NCI-H1105 treated with DMSO at 0.1 percent for 48 hours (cell line): ENCODE measurements at places on chromosomes 5 and 9.

- peak; percentile 34 for DNase-seq
Observed at GRCh38 chr9:114291064-114291474, 31.8 kb upstream of the ORM1 start.

DNA sequence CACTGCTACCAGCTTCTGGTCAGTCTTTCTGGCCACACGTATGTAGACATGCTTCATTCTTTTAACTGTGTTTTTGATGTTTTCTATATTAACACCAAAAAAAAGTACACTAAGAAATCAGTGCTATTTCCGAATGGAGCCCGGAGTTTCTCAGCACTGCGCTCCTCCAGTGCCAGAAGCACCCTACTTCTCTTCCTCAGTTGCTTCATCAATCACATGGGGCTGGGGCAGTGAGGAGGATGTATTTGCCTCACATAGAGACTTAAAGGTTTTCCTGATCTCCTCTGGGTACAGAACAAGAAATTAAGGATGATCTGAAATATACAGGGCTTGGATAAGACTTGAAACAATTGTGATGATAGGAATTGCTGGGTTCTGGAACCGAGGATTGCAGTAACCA is 148.0 kb downstream of the ERCC6L2 start:
- no peak for DNase-seq

GRCh38 chr9:76772686-76773445 is 8.6 kb downstream of the PCA3 start:
- DNase-seq = no peak

GRCh38 chr5:179866241-179867078 is 7.8 kb upstream of the MRNIP start:
- DNase-seq = no peak

DNA sequence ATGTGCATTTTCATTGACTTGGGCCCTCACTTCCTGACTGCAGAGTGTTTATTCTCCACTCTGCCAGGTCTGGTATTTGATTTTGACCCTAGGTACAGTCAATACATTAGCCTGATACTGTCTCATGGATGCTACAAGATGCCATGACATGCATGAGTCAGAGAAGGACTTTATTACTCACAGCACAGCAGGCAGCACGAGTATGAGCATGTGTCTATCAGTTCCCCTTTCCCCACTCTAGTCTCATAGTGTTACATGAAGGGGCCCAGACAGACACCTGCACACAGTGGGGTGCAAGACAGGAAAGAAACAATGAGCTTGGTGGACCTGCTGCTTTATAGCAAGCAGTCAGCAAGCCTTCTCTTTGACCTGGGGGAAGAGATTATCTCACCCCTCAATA is 19.6 kb downstream of the ITGA2 start:
- no peak for DNase-seq

DNA sequence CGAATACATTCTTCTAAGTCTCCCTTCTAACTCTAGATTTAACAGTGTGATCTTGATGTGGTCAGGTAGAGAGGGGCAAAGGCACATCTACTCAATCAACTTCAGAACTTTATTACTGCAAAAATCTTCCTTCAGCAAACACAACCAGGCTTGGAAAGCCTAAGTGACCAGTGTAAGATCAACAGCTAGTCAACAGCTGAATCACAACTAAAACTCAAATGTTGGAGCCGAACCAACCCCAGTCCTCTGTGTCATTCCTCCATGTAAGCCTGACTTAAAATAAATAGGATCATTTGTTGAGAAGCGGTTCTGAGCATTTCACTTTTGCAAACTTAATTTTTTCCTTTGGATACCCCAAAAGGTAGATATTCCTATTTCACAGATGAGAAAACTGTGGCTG is 352.7 kb downstream of the EBF1 start:
- DNase-seq = no peak

GRCh38 chr5:27944471-27944870 is 906.1 kb upstream of the CDH9 start:
- no peak for DNase-seq

GRCh38 chr5:141651728-141652105 is 499 bp upstream of the FCHSD1 start:
- no peak for DNase-seq

- DNase-seq = no peak
Observed at GRCh38 chr5:64853777-64854176, 85.0 kb downstream of the CWC27 start.

DNA sequence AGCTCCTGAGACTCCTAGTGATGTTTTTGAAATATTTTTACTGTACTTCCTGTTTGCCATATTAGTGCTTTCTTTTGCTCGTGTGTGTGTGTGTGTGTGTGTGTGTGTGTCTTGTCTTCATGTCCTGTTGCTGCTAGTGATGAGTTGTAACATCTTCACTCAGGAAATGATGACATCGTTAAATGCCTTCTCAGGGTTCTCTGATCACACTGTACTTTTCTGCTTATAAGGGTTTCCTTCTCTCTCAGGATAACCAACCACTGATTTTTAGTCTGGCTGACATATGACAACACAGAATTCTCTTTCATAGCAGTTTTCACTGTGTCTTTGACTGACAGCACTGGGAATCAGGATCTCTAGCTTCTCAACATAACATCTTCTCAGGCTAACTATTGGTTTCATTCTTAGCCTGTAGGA is 16.1 kb downstream of the SV2C start:
- DNase-seq = no peak

GRCh38 chr5:127820910-127821553 is 117.8 kb downstream of the CCDC192 start:
- DNase-seq = no peak

DNA sequence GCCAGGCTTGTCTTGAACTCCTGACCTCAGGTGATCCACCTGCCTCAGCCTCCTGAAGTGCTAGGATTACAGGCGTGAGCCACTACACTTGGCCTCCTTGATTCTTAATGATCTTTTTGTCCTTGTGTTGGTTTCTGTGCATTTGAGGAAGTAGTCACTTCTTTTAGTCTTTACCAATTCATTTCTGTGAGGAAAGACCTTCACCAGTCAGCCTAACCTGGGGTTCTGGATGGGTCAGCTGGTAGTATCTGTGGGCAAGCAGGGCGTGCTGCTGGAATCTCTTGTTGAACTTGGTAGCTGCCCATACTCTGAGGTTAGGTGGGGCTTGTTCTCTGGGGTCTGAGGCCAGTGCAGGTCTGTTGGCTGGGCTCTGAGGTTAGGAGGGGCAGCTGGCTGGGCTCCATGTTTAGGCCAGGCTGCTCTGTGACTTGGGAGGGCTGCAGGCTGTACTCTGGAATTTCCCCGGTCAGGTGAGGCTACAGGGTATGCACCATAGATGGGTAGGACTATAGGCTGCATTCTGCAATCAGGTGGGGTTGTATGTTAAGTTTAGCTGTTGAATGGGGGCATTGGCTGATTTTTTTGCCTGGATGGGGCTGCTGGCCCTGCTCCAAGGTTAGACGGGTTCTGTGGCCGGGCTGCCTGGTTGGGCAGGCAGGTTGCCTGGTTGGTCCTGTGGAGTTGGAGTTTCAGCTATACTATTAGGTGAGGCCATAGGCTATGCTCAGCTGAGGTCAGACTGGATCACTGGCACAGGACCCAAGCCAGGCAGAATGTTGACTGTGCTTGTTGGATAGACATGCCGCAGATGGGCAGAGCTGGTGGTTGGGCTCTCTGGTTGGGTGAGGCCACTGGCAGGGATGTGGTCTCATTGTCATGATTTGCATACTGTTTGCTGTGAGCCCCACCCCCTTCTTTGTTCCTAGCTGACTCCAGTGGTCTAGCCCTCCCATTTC is 19.2 kb downstream of the UBAP1 start:
- no peak for DNase-seq

GRCh38 chr9:110900456-110900855 is 137.8 kb downstream of the LPAR1 start:
- no peak for DNase-seq

GRCh38 chr5:68239487-68239886 is 23.9 kb downstream of the PIK3R1 start:
- no peak for DNase-seq

GRCh38 chr5:81097713-81098112 is 135.4 kb upstream of the CKMT2 start:
- no peak for DNase-seq

DNA sequence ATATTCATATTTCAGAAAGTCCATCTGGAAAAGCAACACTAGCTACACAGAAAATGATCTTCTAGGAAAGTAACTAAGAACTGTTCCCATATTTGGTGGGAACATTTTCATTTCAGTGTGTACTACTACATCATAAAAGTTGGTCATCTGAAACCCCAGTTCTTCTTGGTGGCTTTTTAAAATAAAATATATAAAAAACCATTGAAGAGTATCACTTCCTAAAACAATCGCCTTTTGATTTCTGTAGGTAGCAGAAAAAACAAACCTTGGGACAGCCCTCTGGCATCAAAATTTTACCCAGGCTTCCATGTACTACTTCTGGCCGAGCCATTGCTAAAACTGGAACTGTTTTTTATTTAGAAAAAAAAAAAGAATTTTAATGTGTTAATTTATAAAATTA is 158.5 kb downstream of the MLLT3 start:
- DNase-seq = no peak

DNA sequence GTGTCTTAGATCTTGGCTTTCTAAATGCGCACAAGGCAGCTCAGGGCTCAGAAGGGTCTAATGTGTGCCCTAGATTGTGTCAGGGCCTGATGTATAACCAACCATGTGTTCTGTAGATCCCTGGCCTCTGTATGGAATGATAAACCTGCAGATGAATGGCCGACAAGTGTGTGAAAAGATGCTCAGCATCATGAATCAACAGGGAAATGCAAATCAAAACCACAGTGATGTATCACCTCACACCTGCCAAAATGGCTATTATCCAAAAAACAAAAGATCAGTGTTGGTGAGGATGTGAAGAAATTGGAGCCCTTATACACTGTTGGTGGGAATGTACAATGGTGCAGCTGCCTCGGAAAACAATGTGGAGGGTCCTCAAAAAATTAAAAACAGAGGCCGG is 489.8 kb downstream of the SEMA5A start:
- DNase-seq = no peak

DNA sequence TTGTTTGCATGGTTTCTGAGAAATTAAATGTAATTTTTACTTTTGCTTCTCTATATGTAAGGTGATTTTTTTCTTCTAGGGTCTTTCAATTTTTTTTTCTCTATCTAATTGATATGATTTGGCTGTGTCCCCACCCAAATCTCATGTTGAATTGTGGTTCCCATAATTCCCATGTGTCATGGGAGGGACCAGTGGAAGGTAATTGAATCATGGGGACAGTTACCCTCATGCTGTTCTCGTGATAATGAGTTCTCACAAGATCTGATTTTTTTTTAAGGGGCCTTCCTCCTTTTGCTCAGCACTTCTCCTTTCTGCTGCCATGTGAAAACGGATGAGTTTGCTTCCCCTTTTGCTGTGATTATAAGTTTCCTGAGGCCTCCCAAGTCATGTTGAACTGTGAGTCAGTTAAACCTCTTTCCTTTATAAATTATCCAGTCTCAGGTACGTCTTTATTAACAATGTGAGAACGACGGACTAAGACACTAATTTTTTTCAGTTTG is 150.8 kb downstream of the MTRR start:
- no peak for DNase-seq

DNA sequence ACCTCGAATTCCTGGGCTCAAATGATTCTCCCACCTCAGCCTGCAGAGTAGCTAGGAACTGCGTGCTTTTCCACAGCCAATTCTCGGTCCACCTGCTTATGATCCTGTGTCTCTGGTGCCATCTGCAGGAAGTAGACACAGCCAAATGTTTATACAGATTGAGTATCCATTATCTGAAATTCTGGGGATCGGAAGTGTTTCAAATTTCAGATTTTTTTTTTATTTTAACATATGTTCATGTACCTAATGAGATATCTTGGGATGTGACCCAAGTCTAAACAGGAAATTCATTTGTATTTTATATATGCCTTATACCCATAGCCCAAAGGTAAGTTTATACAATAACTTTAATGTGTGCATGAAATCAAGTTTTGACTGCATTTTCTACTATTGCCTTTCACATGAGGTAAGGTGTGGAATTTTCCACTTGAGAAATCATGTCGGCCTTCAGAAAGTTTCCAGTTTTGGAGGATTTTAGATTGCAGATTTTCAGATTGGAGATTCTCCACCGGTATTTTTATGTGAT is 89.5 kb downstream of the ESM1 start:
- peak; percentile 29 for DNase-seq

- DNase-seq = no peak
Observed at GRCh38 chr5:163571744-163572143, 66.3 kb downstream of the MAT2B start.

GRCh38 chr5:18216016-18216415 is 581.8 kb downstream of the TAF11L14 start:
- no peak for DNase-seq

DNA sequence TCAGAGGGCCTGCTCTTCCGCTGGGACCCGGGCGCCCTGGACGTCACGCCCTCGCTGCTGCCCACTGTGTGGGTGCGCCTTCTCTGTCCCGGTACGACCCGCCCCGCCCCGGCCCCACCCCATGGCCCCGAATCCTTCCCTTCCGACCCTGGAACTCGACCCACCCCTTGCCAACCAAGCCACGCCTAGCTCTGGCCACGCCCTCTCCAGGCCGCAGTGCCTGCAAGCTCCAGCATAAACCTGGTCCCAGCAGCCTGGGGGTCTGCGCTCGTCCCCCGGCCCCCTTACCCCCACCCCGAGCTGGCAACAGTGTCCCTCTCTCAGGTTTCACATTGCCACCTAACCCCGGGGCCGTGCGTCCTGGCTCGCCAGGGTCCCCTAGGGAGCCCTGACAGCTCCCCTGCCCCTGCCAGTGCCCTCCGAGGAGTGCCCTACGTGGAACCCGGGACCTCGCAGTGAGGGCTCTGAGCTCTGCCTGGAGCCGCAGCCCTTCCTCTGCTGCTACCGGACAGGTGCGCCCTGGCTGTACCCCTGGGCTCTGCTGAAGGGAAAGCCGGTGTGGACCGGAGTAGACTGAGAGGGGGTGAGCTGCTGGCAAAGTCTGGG is 3.4 kb downstream of the ADGRD2 start:
- no peak for DNase-seq

DNA sequence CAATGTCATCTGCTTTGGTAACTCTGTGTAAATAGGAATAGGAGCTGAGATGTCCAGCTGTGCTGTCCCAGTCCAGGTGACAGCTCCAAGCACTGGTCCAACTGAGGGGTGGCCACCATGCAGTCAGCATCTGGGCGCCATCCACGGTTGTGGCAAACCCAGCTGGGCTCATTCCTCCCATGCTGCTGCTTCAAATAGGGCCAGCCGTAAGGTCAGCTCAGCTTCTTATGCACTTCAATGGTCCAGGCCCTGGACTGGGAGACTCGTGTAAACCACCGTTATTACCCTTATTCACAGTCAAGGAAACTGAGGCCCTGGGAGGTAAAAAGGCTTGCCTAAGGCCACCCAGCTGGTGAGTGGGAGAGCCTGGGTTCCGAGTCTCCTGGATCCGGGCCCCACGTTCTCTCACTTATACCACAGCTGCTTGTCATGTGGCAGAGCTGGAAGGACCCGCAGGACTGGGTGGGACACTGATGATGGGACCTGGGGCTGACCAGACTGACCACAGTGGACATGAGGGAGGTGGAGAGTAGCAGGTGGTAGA is 38.7 kb upstream of the ANGPTL2 start:
- DNase-seq = no peak

DNA sequence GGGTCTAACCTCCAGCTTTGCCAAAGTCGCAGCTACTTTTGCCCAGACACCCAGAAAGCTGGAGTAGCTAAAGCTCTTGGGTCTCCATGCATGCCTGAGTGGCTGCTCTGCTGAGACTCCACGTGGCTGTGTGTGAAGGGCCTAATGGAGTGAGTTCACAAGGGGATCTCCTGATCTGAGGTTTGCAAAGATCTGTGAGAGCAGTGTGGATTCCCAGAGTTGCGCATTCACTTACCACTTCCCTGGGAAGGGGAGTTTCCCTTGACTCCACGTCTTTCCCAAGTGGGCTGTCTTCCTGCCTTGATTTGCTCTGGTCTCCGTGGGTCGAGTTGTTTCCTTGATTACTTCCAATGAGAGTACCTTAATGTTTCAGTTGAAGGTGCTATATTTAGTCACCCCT is 17.6 kb upstream of the CDKN2B start:
- DNase-seq = no peak
